Activated T-helper 1 cell treated with Interleukin-2 at 50 U/mL for 16 hours (primary cell): ENCODE measurements at places on chromosomes 13 and 19.

- no peak for DNase-seq
Measured at GRCh38 chr19:29896802-29897201, 45.2 kb upstream of the URI1 start.

GRCh38 chr13:111663953-111664421 lies 343.5 kb downstream of the TEX29 start:
- no peak for DNase-seq

DNA sequence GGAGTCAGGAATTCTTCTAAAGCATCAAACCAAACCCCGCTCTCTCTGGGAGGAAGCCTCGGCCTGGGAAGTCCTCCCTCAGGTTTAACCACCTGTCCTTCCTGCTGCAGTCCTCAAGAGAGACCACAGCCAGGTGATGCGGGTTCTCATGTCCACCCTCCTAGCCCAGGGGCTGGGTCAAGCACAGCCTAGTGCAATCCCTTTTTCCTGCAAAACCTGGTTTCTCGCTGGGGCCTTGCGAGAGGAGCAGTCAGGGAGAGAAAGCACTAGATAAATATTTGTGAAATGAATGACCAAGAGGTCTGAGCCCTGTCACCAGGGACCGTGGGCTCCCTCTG lies 2.4 kb downstream of the SLC8A2 start:
- no peak for DNase-seq

DNA sequence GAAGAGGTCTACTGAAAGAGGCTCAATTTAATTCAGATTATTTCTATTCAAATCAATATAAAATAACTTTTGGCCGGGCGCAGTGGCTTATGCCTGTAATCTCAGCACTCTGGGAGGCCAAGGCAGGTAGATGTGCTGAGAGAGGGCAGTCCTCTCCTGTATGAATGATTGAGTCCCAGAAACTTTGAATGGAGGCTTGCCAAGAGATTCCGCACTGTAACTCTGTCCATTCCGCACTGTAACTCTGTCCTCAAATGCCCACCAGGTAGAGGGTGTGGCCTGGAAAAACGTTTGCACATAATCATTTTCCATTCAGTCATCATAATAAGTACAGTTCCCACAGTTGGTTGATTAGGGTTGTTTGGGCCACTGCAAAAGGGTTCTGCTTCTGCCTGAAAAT lies 274.7 kb upstream of the SOX21 start:
- DNase-seq, result no peak

DNA sequence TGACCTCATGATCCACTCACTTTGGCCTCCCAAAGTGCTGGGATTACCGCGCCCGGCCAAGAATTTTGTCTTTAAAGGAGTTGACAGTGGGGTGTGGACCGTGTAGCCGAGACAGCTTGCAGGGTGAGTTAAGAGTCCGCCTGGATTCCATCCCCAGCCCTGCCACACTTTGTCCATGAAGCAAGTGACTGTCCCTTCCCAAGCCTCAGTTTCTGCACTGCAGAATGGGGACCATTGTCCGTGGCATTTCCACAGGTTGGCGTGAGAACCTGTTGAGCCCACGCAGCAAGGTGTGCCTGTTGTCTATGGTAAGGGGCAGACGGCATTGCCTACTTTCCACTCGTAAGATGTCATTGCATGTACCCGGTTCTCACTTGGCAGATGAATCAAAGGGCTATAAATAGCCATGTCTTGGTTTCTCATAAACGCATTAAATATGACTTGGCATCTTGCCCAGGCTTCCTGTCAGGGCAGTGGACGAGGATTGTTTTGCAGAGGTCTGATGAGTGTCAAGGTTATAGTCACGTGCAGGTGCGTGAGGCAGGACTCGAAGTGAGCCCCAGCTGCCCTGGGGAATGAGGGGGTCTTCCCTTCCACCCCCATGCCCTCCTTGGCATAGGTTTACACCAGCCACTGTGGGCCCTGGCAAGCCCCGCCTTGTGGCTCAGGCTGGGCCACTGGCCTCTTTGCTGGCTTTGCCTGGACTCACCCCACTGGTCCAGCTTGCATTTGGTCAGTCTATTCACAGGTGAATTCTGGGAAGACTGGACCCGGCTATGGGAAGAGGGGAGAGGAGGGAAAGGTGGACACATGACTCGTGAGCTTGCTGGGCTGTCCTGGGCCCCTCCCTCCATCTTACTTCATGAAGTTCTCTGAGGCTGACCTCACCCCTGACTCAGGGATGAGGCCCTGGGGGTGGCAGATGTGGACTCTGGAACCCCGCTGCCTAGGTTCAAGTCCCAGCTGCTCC lies 14.6 kb downstream of the FAM187B start:
- peak; percentile 61 for DNase-seq

DNA sequence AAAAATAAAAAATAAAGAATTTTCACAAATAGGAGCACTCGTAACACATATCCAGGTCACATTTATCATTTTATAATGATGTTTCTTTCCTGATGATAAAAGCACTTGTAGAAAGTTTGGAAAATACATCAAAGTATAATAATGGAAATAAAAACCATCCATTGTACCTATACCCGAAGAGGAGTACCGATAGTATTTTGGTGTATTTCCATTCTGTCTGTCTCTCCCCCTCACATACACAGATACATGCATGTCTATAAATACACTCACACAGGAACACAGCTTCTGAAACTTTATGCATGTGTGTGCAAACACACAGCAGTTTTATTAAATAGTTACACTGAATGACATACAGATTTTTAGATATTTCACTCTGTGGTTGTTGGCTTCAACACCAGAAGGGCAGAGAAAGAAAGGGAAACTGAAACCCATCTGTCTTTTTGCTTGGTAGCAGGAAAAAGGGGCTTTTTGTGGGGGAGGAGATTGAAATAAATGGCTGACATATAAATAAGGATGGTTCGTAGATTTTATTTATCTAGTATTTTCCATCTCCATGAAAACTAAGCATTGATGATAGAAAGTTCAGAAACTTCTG lies 114.8 kb downstream of the LRCH1 start:
- no peak for DNase-seq

GRCh38 chr13:43751624-43752023 lies 35.1 kb downstream of the ENOX1 start:
- no peak for DNase-seq

DNA sequence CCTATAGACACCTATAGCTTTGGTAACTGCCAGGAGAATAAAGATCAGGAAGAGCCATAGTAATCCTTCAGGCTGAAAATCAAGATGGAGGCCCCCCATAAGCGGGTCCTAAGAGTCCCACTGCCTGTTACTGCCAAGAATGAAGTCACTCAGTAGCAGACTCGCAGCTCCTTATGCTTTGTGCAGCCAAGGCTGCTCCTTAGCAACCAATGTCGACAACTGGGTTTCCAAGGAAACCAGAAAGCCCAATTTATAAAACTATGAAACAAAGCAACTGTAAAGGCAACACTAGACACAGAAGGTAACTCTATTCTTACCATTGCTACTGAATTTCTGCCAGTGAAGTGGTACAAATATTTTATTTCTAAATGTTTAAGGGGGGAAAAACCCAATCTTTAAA lies 56.5 kb downstream of the DCLK1 start:
- DNase-seq, result no peak

DNA sequence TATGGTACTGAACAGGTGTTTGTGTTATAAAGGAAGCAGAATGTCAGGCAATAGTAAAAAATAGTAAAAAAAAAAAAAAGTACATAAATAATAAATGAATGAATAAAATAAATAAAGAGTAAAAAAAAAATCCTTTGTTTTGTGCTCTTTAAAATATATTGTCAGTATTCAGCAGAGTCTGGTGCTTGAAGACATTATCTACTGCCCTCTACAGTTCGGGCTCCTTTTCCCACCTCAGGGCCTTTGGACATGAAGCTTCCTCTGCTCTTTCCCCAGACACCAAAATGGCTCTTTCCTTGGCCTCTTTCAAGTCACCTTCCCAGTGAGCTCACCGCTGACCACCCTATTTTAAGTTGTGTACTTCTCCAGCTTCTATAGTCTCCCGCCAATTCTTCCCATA lies 137.5 kb downstream of the TNFRSF19 start:
- DNase-seq, result no peak

DNA sequence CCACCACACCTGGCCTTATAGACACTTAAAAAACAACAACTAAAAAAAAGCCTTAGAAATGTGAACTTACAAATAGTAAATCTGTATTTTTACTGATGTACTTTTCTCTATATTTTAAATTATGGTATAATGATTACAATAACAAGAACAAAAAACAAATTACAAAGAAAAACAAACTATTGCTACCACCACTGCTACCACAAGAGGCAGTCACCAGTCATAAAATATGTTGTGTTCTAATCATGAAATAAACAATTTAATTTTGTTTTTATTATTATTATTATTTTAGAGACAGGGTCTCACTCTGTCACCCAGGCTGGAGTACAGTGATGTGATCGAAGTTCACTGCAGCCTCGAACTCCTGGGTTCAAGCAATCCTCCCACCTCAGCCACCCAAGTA lies 72.2 kb downstream of the DIAPH3 start:
- DNase-seq, result no peak

DNA sequence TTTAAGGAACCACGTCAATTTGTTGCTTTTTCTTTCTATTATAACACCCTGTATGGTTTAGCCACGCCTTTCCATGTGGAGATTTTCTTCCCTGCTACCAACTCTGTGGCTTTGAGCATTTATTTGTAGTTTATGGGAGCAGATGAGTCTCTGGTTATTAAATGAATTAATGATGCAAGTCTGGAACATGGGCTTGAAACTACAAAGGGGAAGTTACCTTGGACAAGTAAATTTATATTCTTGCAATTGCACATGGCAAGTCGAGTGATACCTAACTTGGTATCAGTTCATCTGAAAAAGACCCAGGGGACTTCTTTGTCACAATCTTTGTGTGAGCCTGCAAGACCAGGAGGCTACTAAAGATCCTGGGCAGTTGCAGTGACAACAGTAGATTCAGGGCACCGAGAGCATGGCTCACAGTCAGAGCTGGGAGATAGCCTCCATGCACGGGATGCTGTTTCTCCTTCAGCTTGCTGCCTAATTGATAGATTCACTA lies 24.4 kb downstream of the B3GLCT start:
- DNase-seq, result no peak

GRCh38 chr19:7442423-7442822 lies 46.4 kb downstream of the PEX11G start:
- DNase-seq, result no peak

- no peak for DNase-seq
Measured at GRCh38 chr13:33611121-33611805, 206.7 kb upstream of the RFC3 start.

DNA sequence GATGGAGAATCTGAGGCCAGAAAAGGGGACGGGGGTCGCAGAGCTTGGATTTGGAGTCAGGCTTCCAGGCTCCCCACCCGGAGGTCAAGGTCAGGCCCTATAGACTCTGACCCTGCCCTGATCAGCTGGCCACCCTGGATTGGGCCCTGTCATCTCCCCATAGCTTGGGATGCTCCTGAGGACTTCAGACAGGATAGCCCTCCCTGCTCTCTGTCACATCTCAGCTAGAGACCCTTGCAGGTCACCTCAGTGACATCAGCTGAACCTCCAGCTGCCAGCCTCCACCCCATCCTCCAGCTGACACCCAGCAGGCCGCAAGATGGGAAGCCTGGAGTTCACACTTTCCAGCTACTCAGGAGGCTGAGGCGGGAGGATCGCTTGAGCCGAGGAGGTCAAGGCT lies 2.8 kb upstream of the TPM4 start:
- no peak for DNase-seq

- no peak for DNase-seq
Measured at GRCh38 chr19:52200044-52200443, 10.2 kb downstream of the PPP2R1A start.

DNA sequence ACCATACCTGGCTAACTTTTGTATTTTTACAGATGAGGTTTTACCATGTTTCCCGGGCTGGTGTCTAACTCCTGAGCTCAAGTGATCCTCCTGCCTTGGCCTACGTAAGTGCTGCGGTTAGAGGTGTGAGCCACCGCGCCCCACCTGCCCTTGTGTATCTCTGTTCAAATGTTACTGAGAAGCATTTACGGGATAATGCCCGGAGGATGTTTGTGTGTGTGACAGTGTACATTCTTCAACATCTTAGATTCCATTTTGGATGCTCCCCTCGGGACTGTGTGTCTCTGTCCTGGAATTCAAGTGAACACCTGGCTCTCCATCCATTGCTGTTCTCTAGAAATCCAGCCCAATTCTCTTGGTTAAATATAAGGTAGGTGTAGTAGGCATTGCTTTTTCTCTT lies 93.7 kb downstream of the NLRP12 start:
- no peak for DNase-seq

GRCh38 chr19:16359964-16360363 lies 35.3 kb downstream of the KLF2 start:
- no peak for DNase-seq

GRCh38 chr13:102038787-102039186 lies 363.1 kb downstream of the FGF14 start:
- DNase-seq, result no peak

DNA sequence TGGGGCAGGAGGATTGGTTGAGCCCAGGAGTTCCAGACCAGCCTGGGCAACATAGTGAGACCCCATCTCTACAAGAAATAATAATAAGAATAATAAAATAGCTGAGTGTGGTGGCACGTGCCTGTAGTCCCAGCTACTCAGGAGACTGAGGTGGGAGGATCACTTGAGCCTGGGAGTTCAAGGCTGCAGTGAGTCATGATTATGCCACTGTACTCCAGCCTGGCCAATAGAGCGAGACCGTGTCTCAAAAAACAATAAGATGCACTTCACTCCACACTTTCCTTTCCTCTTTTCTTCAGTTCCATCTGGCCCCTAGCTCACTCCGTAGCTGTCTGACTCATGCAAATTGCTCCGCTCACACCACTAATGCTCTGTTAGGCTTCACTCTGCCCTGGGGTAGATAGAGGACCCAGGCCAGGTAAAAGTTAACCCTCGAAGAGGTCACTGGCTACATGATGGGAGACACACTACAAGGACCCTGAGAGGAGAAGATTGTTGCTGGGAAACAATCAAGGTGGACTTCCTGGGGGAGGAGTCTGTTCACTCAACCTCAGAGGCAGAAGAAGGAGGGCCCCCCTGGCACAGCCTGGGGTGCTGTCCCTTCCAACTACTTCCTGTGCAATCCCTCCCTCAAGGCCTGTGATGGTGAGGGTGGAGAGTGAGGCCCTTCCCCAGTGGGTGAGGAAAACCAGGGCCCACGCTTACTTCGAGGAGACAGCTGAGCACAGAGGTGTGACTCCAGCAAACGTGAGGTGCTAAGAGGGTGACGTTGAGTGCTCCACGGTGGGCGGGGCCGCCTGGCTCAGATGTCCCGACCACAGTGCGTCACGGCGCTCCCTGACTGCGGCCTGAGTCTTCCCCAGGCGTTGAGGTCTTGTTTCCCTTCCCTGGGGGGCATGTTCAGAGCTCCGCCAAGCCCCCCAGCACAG lies 8.8 kb upstream of the TNFSF9 start:
- DNase-seq, result peak; percentile 39

DNA sequence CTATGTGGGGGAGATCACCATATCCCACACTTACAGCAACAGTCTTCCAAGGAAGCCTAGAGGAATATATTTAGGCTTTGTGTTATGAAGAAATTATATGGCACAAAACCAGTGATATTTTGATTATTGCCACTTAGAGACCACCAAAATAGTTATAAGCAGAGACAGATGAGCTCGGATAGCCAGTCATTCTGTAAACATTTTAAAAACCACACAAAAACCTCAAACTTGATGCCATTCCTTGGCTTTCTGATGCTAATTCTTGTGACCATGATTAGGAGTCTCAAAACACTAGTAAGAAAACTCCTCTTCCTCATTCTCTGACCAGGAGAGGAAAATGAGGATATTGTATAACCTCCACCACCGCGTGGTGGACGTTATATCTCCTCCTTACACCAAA lies 496.4 kb downstream of the FOXO1 start:
- DNase-seq, result no peak

GRCh38 chr13:83162493-83162892 lies 719.8 kb downstream of the SLITRK1 start:
- DNase-seq, result no peak

GRCh38 chr19:51173681-51174080 lies 31.6 kb downstream of the SIGLEC7 start:
- DNase-seq, result no peak
